ENCODE measurements at places on chromosomes 5 and 9. TPM values are rescaled to one million over a fixed set of nuclear protein-coding genes. Genes with fewer than 3 reads are reported as not detected.
A peak's percentile ranks its signal among the peaks of the same experiment; 100 is the strongest.

The IL9 gene
- total RNA-seq: not detected

The EIF4EBP3 gene
- 5.9 TPM for total RNA-seq

GRCh38 chr9:121360601-121361374 lies 9.3 kb downstream of the STOM start:
- no peak for DNase-seq
- H3K27ac ChIP-seq: peak overlapping the region; percentile 84
- H3K4me3 ChIP-seq: no peak overlapping the region
- no peaks in the 10 kb centered on the region for H3K27me3 ChIP-seq

DNA sequence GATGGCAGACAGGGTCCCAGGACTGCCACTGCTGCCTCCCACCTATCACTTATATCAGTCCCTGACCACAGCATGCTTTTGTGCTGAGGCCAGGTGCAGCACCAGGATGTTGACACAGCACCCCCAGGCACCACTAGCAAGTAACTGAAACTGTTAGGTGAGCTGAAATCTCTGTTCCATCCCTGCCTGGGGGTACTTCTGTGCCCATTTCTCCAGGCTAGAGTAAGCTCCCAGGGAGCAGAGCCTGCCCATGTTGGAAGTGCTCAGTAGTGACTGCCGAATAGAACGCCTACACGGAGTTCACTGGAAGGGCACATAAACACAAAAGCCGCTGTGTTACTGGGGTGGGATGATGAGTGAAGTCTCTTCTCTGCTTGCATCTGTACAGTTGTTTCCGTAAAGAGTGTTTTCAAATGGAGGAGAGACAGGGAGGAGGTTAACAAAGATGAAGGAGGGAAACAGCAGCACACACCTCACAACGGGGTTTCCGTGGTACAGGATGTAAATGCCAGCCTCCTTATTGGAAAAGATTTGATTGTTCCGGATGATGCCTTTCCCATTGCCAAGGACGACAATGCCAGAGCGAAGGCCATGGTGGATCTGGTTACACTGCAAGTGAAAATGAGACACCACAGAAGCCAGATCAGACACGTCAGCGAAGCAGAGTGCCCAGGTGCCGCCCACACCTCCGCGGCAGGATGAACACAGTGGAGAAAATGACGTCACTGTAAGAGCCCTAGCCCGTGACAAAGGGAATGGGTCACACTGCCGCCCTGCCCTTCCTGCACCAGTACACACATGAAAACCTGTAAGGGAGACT lies 43.1 kb downstream of the POLR1E start:
- H3K27ac ChIP-seq: no peak overlapping the region
- H3K36me3 ChIP-seq: no peaks in the 10 kb centered on the region
- no peak for DNase-seq

GRCh38 chr9:17520268-17521064 lies 58.4 kb upstream of the SH3GL2 start:
- no peaks in the 10 kb centered on the region for H3K27me3 ChIP-seq
- no peaks in the 10 kb centered on the region for H3K4me1 ChIP-seq
- no peak overlapping the region for H3K27ac ChIP-seq
- H3K36me3 ChIP-seq: no peaks in the 10 kb centered on the region

- H3K36me3 ChIP-seq: no peaks in the 10 kb centered on the region
- no peak overlapping the region for H3K4me3 ChIP-seq
- H3K27me3 ChIP-seq: no peaks in the 10 kb centered on the region
- DNase-seq: no peak
- H3K27ac ChIP-seq: no peak overlapping the region
- no peaks in the 10 kb centered on the region for H3K4me1 ChIP-seq
These were observed 38.6 kb downstream of the GTF3C4 start for GRCh38 chr9:132708769-132709430.
